Lung (tissue), 17 donors: ENCODE measurements at places on chromosomes 7 and 10. TPM values are rescaled to one million over a fixed set of nuclear protein-coding genes. Genes with fewer than 3 reads are reported as not detected.

Gene NUDT13
- polyA plus RNA-seq: 1.4 TPM

Gene CACNA2D1
- 1.5 TPM for polyA plus RNA-seq

Gene PLXDC2
- 19.6 TPM for polyA plus RNA-seq

Gene CADPS2
- polyA plus RNA-seq: 16.0 TPM

Gene VPS26A
- 31.4 TPM for polyA plus RNA-seq

Gene MNX1
- not detected for polyA plus RNA-seq

Gene FAM131B
- 0.18 TPM for polyA plus RNA-seq

DNA sequence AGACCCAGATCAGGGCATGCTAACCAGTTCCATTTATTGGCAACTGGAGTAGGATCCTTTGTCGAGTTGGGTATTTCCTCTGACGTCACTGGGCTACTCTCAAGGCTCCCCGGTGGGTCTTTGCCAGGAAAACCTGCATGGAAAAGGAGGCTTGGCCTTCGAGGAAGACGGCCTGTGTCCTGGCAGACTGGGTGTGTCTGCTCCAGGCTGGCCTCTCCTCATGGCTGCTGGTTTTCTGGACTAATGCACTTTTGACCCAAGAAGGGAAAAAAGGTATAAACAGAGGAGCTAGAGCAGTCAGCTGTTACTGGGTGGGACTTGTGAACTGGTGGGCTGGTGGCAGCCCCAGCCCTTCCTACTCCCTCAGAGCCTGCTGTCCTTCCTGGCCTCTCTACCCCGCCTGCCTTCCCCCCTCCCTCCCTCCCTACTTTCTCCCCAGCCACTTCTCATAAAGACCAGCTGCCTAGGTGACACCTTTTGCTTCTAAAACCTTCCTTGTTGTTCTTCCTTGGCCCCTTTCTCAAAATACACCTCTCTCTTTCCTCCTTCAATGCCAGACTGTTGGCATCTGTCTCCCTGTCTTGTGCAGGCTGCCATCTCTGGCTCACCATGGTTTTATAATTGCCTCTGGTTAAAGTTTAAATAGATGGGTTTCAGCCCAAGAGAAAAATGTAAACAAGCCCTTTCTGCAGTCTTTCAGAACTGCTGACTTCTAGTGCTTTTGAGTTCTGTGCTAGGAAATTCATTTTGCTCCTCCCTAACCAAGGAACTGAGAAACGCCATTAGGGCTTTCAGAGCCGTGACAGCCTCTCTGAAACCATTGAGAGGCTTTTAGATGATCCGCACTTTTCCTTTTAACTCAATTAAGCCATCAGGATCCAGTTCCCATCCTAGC, 101.8 kb upstream of the MKLN1 start:
- no peaks in the 10 kb centered on the region for H3K36me3 ChIP-seq
- H3K4me3 ChIP-seq: no peak overlapping the region
- no peaks in the 10 kb centered on the region for H3K27me3 ChIP-seq
- H3K4me1 ChIP-seq: peaks cover 4% of the 10 kb centered on the region
- peak; percentile 51 for DNase-seq

DNA sequence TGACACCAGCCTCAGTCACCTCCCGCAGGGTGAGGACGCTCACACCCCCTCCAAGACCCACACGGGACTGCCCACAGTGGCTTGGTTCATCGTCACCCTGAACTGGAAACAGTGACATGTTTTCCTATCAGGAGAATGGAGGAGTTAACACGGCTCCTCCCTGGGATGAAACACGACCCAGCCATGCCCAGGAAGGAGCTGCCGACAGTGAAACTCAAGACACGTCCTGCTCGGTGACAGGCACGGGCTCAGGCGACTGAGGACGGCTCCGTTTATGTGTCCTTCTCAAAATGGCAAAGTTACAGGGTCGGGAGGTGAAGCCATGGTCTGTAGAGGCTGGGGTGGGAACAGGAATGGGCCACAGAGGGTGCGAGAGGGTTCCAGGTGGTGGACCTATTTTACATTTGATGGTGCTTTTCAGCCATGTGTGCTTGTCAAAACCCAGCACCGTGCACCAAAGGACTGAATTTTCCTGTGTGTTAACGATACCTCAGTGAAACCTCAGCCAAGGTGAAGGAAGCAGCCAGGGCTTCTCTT, 272.4 kb downstream of the ADARB2 start:
- H3K4me1 ChIP-seq: no peaks in the 10 kb centered on the region
- DNase-seq: no peak
- H3K36me3 ChIP-seq: no peaks in the 10 kb centered on the region
- no peak overlapping the region for H3K4me3 ChIP-seq

DNA sequence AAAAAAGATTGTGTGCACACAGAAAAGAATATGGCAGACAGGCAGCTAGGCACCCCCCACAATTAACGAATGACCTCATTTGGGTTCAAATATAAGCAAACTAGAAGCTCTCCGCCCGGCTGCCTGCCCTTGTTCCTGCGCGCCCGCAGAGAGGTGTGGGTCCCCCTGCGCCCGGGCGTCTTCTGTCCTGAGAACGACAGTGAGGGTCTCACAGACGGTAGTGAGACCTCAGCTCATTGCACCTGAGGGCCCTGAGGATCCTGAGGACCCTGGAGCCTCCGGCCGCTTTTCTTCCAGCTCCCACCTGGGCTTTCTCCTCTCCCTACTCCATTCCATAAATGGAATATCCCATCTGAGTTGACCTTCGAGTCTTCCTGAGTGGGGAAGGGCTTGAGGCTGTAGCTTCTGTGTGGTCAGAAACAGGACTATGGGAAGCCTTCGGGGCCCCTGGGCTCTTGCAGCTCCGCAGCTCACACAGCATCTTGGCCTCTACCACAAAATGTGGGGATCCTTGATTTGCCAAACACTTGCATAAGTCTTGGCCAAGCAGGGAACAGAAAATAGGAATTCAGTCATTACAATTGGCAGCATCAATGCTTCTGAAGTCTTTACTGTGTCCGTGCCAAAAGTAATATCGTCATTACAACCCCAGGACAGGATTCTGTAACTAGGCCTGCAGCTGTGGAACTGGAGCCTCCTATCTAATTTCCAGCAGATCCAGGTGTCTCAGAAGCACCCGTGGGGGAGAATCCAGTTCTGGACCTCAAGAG, 43.8 kb downstream of the JAKMIP3 start:
- H3K27ac ChIP-seq: no peak overlapping the region
- no peaks in the 10 kb centered on the region for H3K4me1 ChIP-seq
- no peaks in the 10 kb centered on the region for H3K36me3 ChIP-seq
- peaks cover 4% of the 10 kb centered on the region for H3K27me3 ChIP-seq
- no peak overlapping the region for H3K4me3 ChIP-seq

- H3K27me3 ChIP-seq: no peaks in the 10 kb centered on the region
- no peaks in the 10 kb centered on the region for H3K36me3 ChIP-seq
- no peak overlapping the region for H3K4me3 ChIP-seq
- H3K4me1 ChIP-seq: no peaks in the 10 kb centered on the region
- H3K27ac ChIP-seq: no peak overlapping the region
- peak; percentile 82 for DNase-seq
Measured at GRCh38 chr7:81484261-81484660, 285.6 kb downstream of the HGF start.

GRCh38 chr7:135514856-135515255, 5.0 kb upstream of the CNOT4 start:
- no peaks in the 10 kb centered on the region for H3K27me3 ChIP-seq
- H3K27ac ChIP-seq: no peak overlapping the region
- no peaks in the 10 kb centered on the region for H3K4me1 ChIP-seq
- H3K36me3 ChIP-seq: no peaks in the 10 kb centered on the region
- H3K4me3 ChIP-seq: no peak overlapping the region

DNA sequence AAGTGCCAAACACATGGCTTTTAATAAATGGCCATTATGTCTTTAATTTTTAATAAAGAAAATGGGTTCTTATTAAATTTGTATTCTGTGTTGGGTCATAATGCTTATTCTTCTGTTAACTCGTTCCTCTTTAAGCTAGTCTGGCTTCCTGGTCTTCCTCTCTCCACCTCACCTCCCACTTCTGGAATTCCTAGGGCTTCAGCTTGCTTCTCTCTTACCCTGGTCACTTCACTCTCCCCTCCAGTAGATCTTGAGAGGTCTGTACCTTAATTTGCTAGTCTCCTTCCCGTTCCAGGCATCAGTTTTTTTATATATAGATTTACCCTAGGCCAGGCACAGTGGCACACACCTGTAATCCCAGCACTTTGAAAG, 111.2 kb downstream of the RALA start:
- no peak overlapping the region for H3K27ac ChIP-seq
- H3K27me3 ChIP-seq: no peaks in the 10 kb centered on the region
- no peak for DNase-seq
- no peaks in the 10 kb centered on the region for H3K36me3 ChIP-seq

DNA sequence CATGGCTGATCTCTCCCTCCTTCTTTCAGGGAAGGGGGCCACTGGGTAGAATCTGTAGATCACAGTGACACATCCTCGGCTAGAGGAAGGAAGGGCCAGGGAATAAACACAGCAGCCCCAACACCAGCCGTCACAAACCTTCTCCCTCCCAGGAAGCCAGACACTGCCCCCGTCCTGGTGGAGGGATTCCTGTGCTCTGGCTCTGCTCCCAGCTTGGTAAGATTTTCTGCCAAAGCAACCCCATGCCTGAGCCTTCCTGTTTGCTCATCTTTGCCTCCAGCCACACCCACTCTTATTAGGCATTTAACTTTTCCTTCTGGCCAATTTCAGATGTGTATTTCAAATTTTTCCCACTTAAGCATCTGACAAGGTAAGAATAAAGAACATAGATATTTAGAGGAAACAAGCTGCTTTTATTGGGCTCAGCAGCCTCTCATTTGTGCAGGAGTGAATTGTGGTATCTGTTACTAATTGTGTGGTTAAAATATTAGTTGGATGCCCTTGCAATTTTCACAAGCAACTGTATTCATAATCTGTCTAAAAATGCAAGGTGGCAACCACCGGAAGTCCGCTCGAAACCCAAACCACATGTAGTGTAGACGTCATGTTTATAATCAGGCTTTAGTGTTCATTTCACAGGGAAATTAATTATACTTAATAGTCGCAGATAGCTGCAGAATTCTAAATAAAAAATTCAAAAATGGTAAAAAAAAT, 13.2 kb upstream of the NPS start:
- no peak overlapping the region for H3K4me3 ChIP-seq
- H3K4me1 ChIP-seq: no peaks in the 10 kb centered on the region
- H3K36me3 ChIP-seq: no peaks in the 10 kb centered on the region
- DNase-seq: no peak

DNA sequence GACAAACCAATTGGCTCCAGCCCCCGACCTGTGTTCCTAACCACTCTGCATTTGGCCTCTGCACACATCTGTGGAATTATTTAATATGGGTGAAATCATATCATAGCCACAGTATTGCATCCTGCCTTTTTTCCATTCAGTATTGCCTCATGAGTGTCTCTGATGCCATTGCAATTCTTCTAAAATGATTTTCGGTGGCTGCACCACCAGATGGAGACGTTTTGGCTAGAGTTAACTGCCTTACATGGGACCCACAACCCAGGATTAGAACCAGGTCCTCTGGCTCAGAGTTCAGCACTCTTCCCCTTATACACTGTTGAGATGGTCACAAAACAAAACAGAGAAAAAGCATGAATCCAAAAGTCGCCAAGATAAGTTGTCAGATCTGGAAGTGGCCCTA, 180.8 kb downstream of the EMX2 start:
- DNase-seq: no peak
- H3K4me3 ChIP-seq: no peak overlapping the region
- H3K36me3 ChIP-seq: no peaks in the 10 kb centered on the region
- H3K4me1 ChIP-seq: no peaks in the 10 kb centered on the region

DNA sequence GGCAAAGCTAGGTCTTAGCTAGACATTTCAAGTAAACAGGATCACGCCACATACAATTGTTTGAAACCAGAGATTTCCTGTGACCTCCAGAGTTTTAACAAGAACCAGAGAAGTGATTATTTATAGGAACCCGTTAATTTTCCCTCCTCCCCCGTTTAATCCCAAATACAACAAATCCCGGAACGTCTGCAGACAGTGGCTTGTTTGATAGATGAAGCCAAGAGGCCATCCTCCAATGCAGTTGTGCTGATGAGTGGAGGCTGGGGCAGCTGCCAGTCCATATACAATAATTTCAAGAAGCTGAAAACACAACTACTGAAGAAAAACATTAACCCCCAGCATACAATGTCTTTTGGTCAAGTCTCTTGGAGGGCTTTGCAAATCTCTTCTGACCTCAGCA, 971.6 kb upstream of the ZNF722 start:
- no peaks in the 10 kb centered on the region for H3K4me1 ChIP-seq
- no peak overlapping the region for H3K27ac ChIP-seq
- no peak for DNase-seq
- no peaks in the 10 kb centered on the region for H3K36me3 ChIP-seq

DNA sequence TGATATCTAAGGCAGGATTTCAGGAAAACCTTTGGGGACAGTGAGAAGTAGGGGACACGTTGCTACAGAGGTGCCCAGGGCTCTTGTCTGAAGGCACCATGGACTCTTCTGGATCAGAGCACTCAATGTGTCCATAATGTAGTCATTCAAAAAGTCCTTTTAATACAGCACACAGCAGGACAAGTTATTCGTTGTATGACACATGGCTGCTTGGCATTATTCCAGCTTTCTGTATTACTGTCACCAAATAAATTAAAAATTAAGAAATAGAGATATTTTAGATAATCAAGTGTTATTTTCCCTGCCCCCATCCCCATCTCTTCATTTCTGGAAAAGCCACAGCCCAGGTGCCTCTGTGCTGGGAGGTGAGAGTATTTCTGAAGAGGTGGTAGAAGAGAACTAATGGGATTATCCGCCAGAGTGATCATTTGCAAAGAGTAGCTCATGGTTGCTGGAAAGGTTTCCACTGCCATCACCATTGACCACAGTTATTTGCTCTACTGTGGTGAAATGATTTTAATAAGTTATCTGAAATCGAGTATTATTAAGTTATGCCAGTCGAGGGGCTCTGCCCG, 83.0 kb downstream of the CXCL12 start:
- no peaks in the 10 kb centered on the region for H3K4me1 ChIP-seq
- peaks cover 6% of the 10 kb centered on the region for H3K27me3 ChIP-seq
- H3K27ac ChIP-seq: no peak overlapping the region

- no peaks in the 10 kb centered on the region for H3K4me1 ChIP-seq
- no peak overlapping the region for H3K27ac ChIP-seq
- no peak overlapping the region for H3K4me3 ChIP-seq
- H3K27me3 ChIP-seq: no peaks in the 10 kb centered on the region
- DNase-seq: no peak
- peaks cover 5% of the 10 kb centered on the region for H3K36me3 ChIP-seq
Measured at GRCh38 chr10:91432175-91432574, 22.0 kb downstream of the HECTD2 start.

GRCh38 chr7:51213618-51214017, 103.0 kb downstream of the COBL start:
- DNase-seq: no peak
- no peaks in the 10 kb centered on the region for H3K27me3 ChIP-seq
- H3K4me1 ChIP-seq: no peaks in the 10 kb centered on the region
- H3K36me3 ChIP-seq: no peaks in the 10 kb centered on the region

- no peaks in the 10 kb centered on the region for H3K4me1 ChIP-seq
- no peak overlapping the region for H3K4me3 ChIP-seq
- H3K27ac ChIP-seq: no peak overlapping the region
- H3K36me3 ChIP-seq: no peaks in the 10 kb centered on the region
- H3K27me3 ChIP-seq: no peaks in the 10 kb centered on the region
Measured at GRCh38 chr10:118115701-118116100, 69.0 kb upstream of the RAB11FIP2 start.

- no peaks in the 10 kb centered on the region for H3K36me3 ChIP-seq
- H3K27ac ChIP-seq: no peak overlapping the region
- no peak overlapping the region for H3K4me3 ChIP-seq
- no peaks in the 10 kb centered on the region for H3K27me3 ChIP-seq
- DNase-seq: no peak
- peaks cover 6% of the 10 kb centered on the region for H3K4me1 ChIP-seq
Measured at GRCh38 chr7:85781606-85782005, 594.8 kb upstream of the SEMA3D start.

- no peak overlapping the region for H3K4me3 ChIP-seq
- no peak for DNase-seq
- no peaks in the 10 kb centered on the region for H3K27me3 ChIP-seq
- no peaks in the 10 kb centered on the region for H3K36me3 ChIP-seq
Measured at GRCh38 chr7:30937416-30937815, 25.8 kb downstream of the AQP1 start.
